ENCODE measurements at places on chromosomes 7 and 10.

DNA sequence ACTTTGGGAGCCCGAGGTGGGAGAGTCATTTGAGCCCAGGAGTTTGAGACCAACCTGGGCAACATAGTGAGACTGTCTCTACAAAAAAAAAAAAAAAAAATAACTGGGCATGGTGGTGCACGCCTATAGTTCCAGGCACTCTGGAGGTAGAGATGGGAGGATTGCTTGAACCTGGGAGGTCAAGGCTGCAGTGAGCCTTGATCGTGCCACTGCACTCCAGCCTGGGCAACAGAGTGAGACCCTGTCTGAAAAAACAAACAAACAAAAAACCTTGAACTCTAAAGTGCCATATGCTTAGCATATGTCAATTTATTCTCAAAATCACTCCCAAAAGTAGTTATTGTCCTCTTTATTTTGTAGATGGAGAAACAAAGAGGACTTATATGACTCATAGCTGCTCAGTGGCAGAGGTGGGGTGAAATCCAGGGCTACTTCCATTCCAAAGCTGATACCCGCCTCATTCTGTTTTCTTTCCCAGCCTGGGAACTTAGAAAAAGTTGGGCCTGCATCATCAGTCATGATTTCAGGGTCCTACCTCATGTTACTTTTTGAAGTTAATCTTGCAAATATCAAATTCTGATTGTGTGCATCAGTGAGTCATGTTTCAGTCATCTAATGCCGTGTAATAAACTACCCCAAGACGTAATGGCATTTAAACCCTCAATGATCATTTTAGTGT, 13.3 kb downstream of the DHTKD1 start:
- DNase-seq: no peak

DNA sequence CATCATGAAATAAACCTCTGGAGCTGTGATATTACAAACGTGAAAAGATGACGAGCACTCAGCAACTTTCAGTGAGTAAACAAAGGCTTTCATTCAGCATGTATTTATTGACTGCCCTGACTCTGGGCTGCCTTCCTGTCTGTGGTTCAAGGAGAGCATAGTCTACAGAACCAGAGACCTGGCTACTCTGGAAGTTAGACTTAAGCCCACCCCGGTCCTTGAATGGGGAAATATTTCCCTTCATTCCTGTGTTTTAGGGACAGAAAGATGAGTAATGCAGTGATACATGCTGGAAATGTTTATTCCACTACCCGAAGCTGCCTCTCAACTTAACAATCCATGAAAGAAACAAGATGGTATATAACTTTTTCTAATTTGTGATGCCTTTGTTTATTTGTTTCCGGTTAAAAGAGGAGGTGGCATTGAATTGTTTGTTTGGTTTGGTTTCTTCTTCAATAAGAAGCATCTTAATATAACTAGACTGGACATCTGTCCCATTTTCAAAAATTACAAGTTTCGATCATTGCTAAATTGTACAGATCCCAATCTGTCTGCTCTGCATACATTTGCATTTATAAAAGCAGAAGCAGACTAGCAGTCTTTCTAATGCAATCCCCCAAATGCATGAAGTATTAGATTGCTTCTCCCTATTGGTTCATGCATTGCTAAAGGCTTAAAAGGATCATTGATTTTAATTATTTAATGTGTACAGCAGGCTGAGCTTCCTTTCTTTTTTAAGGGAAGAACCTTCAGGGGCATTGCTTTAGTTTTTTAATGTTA, 57.7 kb downstream of the TRUB1 start:
- DNase-seq: no peak

DNA sequence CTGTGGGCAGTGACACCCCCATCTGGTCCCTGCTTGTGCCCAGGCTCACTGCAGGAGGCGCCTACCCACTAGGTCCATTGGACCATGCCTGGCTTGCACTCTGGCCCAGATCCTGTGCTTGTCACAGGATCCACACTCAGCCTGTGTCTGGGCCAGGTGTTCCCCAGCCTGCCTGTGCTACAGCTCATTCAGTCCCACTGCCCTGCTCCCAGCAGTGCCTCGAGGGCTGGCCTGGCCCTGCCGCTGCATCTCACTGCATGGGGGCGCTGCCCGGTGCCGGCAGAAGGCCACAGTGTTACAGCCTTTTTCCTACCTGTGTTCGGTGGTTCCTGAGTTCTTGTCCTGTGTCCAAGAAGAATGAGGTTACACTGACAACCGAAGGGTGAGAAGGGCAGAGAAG, 21.3 kb downstream of the SDHAF3 start:
- DNase-seq: no peak

DNA sequence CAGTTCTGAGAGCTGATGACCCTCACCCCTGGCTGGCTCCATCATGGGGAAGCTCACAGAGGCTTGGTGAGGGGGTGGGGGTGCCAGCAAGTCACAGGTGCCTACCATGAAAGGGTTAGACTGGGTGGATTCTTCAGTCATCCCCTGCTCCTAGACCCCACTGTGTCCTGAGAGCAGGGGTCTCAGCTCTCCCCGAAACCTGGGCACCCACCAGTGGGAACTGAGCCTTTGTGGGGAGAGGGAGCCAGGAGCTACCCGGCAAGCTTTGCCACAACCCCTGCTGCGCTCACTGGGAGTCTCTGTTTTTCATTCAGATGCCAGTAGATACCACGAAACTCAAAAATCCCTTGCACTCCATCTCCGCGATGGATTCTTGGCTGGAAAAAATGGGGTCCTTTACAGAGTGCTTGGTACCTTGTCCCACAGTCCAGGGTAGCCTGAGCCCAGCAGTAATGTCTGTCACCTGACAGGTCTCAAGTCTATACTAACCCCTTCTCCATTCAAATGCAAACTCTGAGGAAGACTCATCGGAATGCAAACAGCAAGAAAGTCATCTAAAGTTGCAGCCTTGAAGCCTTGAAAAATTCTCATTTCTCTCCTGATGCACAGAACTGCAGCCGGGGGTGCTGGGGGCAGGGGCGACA, 48.9 kb upstream of the ENO4 start:
- no peak for DNase-seq

Data from activated CD4-positive, CD25-positive, alpha-beta regulatory T cell (primary cell).